Stimulated activated CD8-positive, alpha-beta memory T cell treated with anti-CD3 and anti-CD28 coated beads, Interleukin-4, amount 100 ng/mL, for 1 hour (primary cell): ENCODE measurements at places on chromosomes 7 and 10.

DNA sequence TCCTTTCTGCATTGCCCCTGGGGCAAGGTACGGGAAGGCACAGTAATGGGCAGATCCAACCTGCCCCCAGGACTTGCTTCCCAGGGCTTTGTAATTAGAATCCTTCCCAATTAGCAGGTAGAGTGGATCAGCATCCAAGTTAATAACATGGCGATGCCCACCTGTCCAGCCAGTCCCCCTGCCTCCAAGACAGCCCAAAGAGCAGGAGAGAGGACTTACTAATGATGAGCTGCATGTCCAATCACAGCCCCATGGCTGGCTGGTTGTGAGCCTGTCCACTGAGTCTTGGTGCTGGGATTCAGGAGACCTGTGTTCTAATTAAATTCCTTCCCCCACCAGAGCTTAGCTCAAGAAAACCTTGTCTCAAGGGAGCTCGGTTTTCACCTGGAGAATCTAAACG, 49.0 kb downstream of the RPS24 start:
- no peak for DNase-seq

- no peak for DNase-seq
Observed at GRCh38 chr7:50262446-50262845, 42.1 kb upstream of the IKZF1 start.

DNA sequence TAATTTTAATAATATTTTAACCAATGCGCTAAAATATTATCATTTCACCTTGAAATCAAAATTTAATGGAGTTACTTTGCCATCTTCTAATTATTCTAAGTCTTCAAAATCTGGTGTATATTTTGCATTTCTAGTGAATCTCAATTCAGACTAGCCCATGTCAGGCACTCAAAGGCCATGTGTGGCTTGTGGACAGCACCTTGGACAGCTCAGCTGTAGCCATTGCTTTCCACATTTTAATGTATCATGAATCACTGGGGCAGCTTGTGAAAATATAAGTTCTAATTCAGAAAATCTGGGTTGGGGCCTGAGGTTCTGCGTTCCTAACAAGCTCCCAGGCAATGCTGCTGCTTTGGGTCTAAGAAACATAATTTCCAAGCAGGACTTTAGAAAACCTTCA, 57.2 kb downstream of the MGAM2 start:
- DNase-seq: no peak

- DNase-seq: no peak
Observed at GRCh38 chr7:43021431-43021830, 89.3 kb downstream of the MRPL32 start.

DNA sequence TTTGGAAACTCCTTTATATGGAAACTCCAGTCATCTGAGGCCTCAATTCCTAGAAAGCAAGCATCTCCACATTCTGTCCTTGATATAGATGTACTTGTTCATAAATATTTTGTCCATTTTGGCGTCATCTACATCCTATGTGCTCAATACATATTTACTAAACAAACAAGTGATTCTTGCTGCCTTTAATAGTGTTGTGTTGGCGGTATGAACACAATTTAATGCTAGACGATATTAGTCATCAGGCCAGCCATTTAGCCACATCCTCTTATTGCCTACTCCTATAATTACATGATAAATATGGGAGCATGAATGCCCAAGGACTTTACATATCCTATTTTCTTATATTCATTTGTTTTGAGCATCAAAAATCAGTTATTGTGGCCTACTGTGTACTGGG, 18.5 kb upstream of the IFRD1 start:
- no peak for DNase-seq
